NK-92 treated with Interleukin-12 subunit alpha and Interleukin-12 subunit beta, amount 100 ng/mL, for 24 hours (cell line): ENCODE measurements at places on chromosomes 3 and 15.

- DNase-seq = no peak
Measured at GRCh38 chr15:61668444-61668843, 391.8 kb downstream of the VPS13C start.

DNA sequence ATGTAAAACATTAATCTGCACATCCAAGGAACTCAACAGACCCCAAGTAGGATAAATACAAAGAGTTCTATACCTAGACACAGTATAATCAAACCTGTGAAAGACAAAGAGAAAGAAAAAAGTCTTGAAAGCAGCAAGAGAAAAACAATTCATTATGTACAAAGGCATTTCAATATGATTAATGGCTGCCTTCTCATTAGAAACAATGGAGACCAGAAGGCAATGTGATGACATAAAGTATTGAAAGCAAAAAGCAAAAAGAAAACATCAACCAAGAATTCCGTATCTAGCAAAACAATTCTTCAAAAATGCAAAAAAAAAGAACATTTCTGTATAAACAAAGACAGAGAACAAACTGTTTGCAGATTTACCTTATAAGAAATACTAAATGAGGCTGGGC is 81.1 kb downstream of the XXYLT1 start:
- no peak for DNase-seq

GRCh38 chr15:66040211-66040892 is 171.1 kb downstream of the RAB11A start:
- DNase-seq = no peak

- DNase-seq = no peak
Measured at GRCh38 chr3:2166552-2166951, 67.9 kb downstream of the CNTN4 start.

- DNase-seq = no peak
Measured at GRCh38 chr3:140236836-140237501, 302.0 kb downstream of the CLSTN2 start.

GRCh38 chr3:160020057-160020711 is 31.5 kb downstream of the IL12A start:
- DNase-seq = no peak
